GM23338 (cell line): ENCODE measurements at places on chromosomes 2 and 18.
A peak's percentile ranks its signal among the peaks of the same experiment; 100 is the strongest.

GRCh38 chr18:48997985-48998831 is 47.4 kb upstream of the SMAD7 start:
- H3K4me3 ChIP-seq = no peak overlapping the region
- no peaks in the 10 kb centered on the region for H3K36me3 ChIP-seq
- DNase-seq = peak; percentile 72
- H3K27me3 ChIP-seq = no peaks in the 10 kb centered on the region
- H3K27ac ChIP-seq = no peak overlapping the region

- H3K27me3 ChIP-seq = peaks cover 75% of the 10 kb centered on the region
- H3K4me3 ChIP-seq = peak overlapping the region; percentile 65
- no peak overlapping the region for H3K27ac ChIP-seq
- H3K4me1 ChIP-seq = peaks cover 23% of the 10 kb centered on the region
- DNase-seq = peak; percentile 74
Observed at GRCh38 chr2:176637486-176638166, 368.4 kb downstream of the MTX2 start.

DNA sequence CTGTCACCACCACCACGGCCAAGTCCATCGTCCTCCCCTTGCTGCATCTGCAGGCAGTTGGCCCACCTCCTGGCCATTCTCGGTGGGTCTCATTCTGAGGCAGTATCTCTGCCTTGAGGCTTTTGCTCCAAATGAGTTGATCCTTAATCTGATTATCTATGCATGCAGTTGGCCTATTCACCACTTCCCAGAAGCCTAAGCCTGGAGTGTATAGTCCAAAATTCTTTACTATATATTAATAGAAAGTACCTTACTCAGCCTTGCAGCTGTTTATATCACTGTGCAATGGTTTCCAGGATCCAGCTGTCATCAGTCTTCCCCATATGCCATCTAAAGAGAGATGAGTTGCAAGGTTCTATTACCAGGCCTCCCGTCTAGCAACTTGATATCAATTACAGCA is 292.4 kb downstream of the SS18 start:
- DNase-seq = no peak
- no peaks in the 10 kb centered on the region for H3K27me3 ChIP-seq
- no peak overlapping the region for H3K27ac ChIP-seq
- H3K4me3 ChIP-seq = no peak overlapping the region

DNA sequence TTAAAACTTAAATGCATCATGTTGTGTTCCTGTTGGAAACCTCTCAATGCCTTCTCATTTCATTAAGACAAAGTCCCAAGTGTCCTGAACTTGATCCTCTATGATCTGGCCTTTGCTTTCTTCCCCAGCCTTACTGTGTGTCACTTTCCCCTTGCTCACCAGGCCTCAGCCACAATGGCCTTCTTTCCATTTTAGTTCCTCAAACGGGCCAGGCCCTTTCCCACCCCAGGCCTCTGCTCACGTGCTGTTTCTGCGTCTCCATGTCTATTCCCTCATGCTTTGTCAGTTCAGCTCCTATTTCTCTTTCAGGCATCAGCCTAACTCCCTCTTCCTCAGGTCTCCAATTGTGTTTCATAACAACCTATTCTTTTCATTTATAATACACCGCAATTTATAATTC is 19.5 kb downstream of the CXCR4 start:
- H3K27ac ChIP-seq = no peak overlapping the region
- no peaks in the 10 kb centered on the region for H3K36me3 ChIP-seq
- H3K4me3 ChIP-seq = no peak overlapping the region

GRCh38 chr2:17543131-17543660 is 2.7 kb downstream of the VSNL1 start:
- H3K27me3 ChIP-seq = no peaks in the 10 kb centered on the region
- H3K36me3 ChIP-seq = no peaks in the 10 kb centered on the region
- H3K27ac ChIP-seq = peak overlapping the region; percentile 95
- DNase-seq = peak; percentile 80
- H3K4me3 ChIP-seq = peak overlapping the region; percentile 82

DNA sequence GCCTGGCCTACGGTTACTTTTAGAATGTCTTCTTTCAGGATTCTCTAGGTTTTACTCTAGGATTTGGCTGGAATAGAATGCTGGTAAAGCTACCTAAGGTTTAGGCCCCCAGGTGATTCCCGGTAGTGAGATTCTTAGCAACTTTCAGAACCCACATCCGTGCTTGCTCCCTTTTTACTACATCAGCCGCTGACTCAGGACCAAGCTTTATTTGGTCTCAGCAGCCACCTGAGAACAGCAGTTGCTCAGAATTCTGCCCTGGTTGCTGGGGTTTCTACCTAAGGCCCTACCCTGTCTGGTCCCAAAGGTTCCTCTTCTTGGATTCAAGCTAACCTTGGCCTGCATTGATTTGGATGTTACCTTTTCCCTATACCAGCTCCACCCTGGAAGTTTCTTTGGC is 36.1 kb upstream of the NDUFV2 start:
- no peaks in the 10 kb centered on the region for H3K27me3 ChIP-seq
- H3K4me1 ChIP-seq = peaks cover 5% of the 10 kb centered on the region
- no peaks in the 10 kb centered on the region for H3K36me3 ChIP-seq

GRCh38 chr2:217512259-217512658 is 490.5 kb downstream of the TNS1 start:
- H3K4me1 ChIP-seq = 0 out of 2 replicates have a peak, but pooled peaks cover 3% of the 10 kb centered on the region
- no peak overlapping the region for H3K27ac ChIP-seq
- H3K27me3 ChIP-seq = no peaks in the 10 kb centered on the region

DNA sequence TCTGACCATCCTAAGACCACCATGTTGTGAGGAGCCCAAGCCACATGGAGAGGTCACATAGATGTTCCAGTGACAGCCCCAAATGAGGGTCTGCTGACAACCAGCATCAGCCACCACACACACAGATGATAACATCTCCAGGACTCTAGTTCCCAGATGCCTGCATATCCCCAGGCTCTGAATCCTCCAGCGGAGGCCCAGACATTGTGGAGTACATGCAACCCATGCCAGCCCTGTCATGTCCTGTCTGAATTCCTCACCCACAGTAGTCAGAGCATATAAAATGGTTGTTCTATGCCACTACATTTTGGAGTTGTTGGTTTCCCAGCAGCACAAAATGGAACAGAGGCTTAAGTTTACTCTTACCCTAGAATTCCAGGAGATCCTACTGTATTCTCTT is 122.0 kb upstream of the SLC35G4 start:
- H3K4me3 ChIP-seq = no peak overlapping the region
- no peaks in the 10 kb centered on the region for H3K36me3 ChIP-seq
- no peak for DNase-seq
- H3K4me1 ChIP-seq = no peaks in the 10 kb centered on the region
- no peaks in the 10 kb centered on the region for H3K27me3 ChIP-seq
